Stimulated activated CD8-positive, alpha-beta memory T cell treated with anti-CD3 and anti-CD28 coated beads, Interleukin-2, amount 100 ng/mL, for 48 hours (primary cell): ENCODE measurements at places on chromosomes 6 and 20.

- DNase-seq, result no peak
Observed at GRCh38 chr6:110567957-110568696, 91.7 kb upstream of the SLC22A16 start.

DNA sequence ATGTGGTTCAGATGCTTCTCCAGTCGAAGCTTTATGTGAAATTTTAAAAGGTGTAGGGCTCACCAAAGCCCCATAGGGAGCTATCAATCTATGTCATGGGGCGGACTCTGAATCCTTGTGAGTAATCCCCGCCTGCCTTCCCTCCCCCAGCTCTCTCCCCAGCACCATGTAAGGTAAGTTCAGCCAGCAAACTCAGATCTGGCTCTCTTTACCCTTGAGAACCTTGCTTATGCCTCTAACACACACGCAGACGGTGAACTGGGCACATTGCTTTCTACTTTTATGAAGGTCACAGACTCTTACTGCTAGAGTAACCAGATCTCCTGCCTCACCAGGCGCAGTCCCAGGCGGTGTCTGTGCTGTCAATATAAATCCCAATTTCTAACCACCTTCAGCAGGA is 82.6 kb upstream of the CNKSR3 start:
- no peak for DNase-seq

DNA sequence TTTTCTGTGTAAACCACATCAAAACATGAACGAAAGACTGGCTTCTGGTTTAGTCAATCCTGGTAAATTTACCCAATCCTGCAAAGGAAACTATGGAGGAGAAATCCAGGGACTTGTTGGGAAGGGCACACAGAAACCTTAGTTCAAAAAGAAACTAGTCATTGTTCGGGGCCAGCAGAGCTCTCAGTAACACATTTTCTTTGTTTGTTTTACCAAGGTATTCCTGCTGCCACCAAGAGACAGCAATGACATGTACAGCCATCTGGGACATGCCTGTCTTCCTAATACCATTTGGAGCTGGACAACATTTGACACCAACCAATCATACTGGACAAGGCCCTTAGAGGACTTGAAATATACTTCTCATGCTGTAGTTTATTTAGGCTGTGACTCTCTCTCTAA is 8.3 kb downstream of the OARD1 start:
- DNase-seq, result no peak

GRCh38 chr20:35660122-35660937 is 4.4 kb downstream of the CPNE1 start:
- DNase-seq, result peak; percentile 13

- DNase-seq, result peak; percentile 17
Observed at GRCh38 chr6:38997128-38997761, 51.3 kb upstream of the GLP1R start.

GRCh38 chr20:19540392-19540791 is 217.7 kb upstream of the RIN2 start:
- DNase-seq, result peak; percentile 15

GRCh38 chr6:131112249-131112648 is 23.0 kb upstream of the AKAP7 start:
- no peak for DNase-seq

DNA sequence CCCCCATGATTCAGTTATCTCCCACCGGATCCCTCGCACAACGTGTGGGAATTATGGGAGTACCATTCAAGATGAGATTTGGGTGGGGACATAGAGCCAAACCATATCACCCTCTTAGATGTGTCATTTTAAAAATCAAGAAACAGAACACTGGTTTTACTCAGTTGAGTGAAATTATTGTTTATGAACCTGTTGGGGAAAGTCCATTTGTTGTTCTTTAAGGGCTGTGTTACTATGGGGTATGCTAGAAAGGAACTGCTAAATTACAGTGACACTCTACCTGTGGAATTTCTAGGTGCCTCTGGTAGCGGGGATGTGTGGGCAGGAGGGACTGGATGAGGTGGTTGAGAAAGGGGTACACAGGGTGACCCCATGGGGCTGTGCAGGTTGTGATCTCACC is 28.9 kb downstream of the STX11 start:
- DNase-seq, result no peak

DNA sequence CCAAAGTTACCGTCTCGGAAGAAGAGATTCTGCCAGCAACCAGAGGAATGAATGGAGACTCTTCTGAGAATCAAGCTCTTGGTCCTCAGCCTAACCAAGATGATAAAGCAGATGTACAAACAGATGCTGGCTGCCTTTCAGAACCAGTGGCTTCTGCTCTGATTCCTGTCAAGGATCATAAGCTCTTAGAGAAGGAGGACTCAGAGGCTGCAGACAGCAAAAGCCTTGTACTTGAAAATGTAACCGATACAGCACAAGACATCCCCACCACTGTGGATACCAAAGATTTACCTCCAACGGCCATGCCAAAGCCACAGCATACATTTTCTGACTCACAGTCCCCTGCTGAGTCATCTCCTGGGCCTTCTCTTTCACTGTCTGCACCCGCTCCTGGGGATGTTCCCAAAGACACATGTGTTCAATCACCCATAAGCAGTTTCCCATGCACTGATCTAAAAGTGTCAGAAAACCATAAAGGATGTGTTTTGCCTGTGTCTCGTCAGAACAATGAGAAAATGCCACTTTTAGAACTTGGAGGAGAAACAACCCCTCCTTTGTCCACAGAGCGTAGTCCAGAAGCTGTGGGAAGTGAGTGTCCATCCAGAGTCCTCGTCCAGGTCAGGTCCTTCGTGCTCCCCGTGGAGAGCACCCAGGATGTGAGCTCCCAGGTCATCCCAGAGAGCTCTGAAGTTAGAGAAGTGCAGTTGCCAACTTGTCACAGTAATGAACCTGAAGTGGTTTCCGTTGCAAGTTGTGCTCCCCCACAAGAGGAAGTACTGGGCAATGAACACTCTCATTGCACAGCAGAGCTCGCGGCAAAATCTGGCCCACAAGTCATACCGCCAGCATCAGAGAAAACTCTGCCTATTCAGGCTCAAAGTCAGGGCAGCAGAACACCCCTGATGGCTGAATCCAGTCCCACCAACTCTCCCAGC is 109.6 kb downstream of the RTN4IP1 start:
- peak; percentile 43 for DNase-seq

DNA sequence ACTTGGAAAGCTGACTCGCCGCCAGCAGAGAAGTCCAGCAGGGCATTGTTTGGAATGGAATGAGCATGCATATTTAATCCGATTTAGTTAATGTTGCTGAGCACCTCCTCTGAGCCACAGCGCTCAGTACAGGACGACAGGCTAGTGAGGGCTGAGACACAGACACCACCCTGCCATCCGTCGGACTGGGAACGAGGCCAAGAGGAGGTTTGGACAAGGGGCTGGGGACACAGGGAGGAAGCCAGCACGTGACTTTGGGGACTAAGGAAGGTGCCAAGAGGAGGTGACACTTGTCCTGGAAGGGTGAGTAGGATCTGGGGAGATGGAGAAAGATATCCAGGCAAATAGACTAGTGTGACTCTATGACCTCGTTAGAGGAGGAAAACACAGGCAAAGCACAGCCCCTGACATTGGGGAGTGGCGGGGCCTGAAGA is 152.5 kb upstream of the ECI2 start:
- no peak for DNase-seq

DNA sequence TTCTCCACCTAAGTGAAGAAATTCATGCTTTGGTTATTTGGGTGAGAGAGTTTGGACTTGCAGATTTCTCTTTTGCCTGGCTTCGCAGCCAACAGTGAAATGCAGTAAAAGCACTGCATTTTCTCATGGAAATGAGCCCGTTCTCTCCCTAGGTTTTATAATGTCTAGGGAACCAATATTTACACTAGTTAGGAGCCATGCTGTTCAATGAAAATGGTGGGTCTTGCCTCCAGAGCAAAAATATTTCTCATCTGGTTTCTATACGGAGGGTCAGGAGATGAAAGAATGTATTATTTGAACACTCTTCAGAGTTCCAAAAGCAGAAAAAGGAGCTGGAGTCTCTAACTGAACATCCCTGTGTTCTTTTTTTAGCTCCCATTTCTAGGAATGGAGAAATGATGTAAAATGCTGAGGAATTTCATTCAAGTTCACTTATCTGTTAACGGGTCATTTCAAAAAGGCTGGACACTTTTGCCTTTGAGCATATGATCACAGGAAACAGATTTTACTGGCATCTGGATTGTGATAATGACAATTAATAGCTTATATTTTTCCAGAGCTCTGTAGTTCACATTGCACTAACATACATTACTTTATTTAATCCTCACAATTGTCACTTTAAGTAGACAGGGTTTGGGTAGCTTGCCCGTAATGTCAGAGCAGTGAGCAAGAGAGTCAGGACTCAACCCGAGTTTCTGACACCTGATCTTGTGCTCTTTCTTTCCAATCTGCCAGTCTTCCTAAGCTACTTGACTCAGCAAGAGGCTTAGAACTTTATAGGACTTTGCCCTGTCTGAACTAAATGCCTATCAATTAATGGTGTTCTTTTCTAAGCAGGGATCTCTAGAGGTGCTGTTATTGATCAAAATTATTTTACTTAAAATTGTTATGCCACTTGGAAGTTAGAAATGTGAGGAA is 78.0 kb downstream of the PPP1R14C start:
- no peak for DNase-seq

- DNase-seq, result no peak
Observed at GRCh38 chr6:35810971-35811698, 6.0 kb downstream of the LHFPL5 start.

- no peak for DNase-seq
Observed at GRCh38 chr6:109227646-109228045, 132.3 kb downstream of the CEP57L1 start.

DNA sequence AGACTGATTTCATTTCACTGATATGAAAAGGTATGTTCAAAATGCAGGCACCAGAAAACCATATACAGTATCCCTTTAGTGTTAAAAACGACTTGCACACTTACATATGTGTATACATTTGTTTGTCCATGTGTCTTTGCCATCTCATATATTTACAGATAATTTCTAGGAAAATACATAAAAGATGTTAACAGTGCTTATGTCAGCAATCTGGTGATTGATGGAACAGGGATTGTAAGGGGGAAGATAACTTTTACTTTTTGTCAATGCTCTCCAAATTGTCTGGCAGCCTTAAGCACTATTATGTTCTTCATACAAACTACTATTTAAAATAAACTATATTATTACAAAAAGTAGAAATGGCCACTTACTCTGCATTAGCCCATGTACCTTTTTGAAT is 238.5 kb upstream of the DEFB112 start:
- DNase-seq, result no peak

DNA sequence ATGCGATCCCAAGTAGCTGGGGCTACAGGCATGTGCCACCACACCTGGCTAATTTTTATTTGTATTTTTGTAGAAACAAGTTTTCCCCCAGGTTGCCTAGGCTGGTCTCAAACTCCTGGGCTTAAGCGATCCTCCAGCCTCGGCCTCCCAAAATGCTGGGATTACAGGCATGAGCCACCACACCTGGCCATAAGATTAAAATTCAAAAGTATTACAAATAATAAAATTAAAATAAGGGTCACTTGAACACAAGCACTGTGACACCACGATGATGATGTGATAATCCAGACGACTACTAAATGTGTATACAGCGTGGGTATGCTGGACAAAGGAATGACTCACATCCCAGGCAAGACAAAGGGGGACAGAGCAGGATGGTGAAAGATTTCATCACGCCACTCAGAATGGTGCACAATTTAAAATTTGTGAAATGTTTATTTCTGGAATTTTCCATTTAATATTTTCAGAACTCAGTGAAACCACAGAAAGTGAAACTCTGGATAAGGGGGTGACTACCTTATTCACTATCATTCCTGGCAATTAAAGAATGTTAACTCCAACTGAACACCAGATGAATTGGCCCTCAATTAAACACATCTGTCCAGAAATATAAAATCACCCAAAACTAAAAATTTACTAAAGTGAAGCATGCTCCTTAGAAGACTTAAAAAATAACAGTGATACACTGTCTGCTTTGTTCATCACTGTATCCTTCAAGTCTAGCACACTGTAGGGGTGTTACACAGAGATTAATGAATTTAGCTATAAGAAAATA is 13.1 kb downstream of the B4GALT5 start:
- DNase-seq, result no peak

GRCh38 chr6:141403827-141404226 is 728.9 kb upstream of the GJE1 start:
- no peak for DNase-seq

- DNase-seq, result no peak
Observed at GRCh38 chr6:158051968-158052367, 70.3 kb downstream of the SYNJ2 start.

DNA sequence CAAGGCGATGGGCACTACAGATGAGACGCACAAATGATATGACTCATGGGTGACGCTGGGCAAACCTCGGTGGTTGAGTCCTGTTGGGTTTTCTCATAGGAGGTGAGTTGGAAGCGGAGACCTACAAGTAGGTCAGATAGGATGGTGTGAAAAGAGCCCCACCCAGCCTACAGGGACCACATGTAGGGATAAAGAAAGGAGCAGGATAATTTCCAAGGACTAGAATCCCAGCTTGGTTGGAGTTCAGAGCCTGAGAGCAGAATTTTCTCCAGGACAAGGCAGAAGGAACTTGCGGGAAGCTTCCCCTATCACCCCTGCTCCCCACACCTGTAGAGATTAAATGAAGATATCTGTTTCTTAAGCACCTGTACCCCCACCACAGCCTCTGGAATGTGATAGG is 489.7 kb upstream of the CDH4 start:
- no peak for DNase-seq

- DNase-seq, result no peak
Observed at GRCh38 chr6:139888681-139889122, 514.3 kb upstream of the CITED2 start.

DNA sequence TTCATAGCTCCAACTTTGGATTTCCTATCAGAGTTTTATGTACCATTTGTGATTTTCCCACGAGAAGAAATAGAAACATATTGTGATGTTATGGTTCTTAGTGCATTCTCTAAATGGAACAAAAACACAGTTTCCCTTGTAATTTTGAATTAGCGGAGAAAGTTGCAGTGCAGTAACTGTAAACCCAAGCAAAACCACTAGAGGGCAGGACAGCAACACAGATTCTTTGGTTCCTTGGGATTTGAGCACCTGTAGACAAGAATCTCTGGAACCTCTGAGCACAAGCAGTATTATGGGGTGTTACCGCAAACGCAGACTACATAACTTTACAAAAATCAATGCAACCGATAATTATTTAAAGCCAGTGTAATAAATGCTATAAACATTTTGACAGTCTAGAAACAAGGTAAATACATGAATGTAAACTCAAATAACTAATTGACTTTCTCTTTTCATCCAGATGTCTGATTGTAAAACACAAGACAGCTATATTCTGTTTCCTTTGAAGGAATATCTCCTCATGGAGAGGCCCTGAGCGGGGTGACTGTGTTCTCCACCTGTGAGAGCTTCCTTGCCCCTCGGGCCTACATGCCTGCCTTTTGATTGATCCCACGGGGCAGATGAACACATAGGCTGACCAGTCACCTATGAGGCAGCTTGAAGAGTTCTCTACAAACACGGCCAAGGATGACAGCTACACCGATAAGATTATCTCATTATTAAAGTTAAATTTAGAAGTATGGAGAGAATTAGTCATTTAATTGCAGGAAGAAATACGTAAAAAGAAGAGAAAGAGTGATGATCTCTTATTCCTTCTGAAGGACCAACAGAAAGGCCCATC is 67.5 kb upstream of the COL21A1 start:
- DNase-seq, result no peak

GRCh38 chr20:15576411-15576810 is 996.8 kb downstream of the KIF16B start:
- DNase-seq, result no peak
